Lung (tissue), 17 donors: ENCODE measurements at places on chromosomes 1 and 21. TPM values are rescaled to one million over a fixed set of nuclear protein-coding genes. Genes with fewer than 3 reads are reported as not detected.

The OR2T29 gene
- not detected for total RNA-seq

The PEAR1 gene
- total RNA-seq = 15.3 TPM

DNA sequence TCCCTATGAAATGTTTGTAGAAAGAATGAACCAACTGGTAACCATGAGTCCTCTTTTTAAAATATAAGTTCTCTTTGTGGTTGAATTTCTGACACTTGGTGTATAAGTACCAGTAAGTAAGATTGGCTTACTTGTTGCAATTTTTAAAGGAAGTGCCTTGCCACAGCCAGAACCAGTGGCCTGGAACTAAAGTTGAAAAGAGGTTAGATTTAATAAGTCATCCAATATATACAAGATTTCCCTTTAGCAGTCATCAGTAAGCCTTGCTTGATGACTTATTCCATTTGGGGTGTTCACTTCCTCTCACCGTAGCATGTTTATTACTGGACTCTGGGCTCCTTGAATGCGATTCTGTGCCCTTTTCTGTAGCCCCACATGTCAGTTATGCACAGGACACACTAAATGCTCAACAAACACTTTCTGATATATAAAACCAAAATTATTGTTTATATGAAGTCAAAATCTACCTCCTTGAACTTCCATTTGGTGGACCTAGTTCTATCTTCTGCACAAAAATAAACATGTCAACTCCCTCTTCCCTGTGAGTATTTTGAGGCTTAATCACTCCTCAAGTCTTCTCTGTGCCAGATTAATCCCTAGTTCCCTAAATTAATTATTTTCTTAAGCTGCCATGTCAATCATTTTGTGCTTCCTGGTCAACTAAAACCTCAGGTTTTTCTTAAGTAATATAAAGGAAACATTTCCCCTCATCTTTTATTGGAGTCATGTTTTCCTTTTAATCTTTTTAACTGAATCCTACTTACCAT, 218.1 kb downstream of the ST6GALNAC3 start:
- H3K4me3 ChIP-seq = no peak overlapping the region
- H3K4me1 ChIP-seq = no peaks in the 10 kb centered on the region
- no peaks in the 10 kb centered on the region for H3K27me3 ChIP-seq
- H3K36me3 ChIP-seq = no peaks in the 10 kb centered on the region
- no peak overlapping the region for H3K27ac ChIP-seq

GRCh38 chr1:72283307-72284083, 1.2 kb upstream of the NEGR1 start:
- peaks cover 34% of the 10 kb centered on the region for H3K27me3 ChIP-seq
- H3K4me1 ChIP-seq = peaks cover 10% of the 10 kb centered on the region
- no peaks in the 10 kb centered on the region for H3K36me3 ChIP-seq
- H3K4me3 ChIP-seq = peak overlapping the region; percentile 63
- DNase-seq = peak; percentile 94

- H3K4me1 ChIP-seq = peaks cover 3% of the 10 kb centered on the region
- peak; percentile 72 for DNase-seq
- H3K27ac ChIP-seq = no peak overlapping the region
- H3K36me3 ChIP-seq = no peaks in the 10 kb centered on the region
Measured at GRCh38 chr21:43578677-43579303, 80.5 kb downstream of the HSF2BP start.

DNA sequence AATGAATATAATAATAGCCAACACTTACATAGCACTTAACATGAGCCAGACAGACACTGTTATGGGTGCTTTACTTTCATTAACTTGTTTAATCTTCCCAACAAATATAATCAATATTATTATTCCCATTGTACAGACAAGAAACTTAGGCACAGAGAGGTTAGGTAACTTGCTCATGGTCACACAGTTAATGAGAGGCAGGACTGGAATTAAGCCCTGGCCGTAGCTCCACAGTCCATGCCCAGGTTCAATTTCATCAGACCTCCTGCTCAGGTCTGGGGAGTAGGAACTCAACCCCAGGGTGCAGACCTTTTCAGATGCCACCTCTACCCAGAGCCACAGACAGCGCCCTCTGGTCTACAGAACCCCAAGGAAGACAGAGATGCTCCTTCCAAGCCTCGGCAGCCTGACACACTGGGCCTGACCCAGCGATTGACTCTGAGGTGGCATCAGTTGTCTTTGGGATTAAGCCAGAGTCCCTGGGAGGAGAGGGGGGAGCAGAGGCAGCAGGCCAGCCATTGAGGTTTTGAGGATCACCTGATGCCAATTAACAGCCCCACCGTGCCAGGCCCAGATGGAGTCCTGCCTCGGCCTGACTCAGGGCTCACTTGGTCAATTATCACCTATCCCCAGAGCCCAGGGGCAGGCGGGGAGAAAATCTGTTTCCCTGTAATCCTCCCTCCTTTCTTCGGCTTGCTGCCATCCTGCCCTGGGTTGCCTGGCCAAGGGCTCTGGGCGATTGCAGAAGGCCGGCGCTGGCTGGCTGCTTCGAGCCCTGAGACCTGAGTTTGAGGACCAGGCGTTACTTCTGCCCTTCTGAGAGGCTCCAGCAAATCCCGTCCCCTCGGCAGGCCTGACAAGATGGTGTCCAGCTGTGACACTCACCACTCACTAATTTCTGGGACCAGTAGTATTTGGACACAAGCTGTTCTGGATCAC, 116.7 kb downstream of the LACTBL1 start:
- H3K4me1 ChIP-seq = no peaks in the 10 kb centered on the region
- H3K4me3 ChIP-seq = no peak overlapping the region
- no peaks in the 10 kb centered on the region for H3K36me3 ChIP-seq
- no peaks in the 10 kb centered on the region for H3K27me3 ChIP-seq

DNA sequence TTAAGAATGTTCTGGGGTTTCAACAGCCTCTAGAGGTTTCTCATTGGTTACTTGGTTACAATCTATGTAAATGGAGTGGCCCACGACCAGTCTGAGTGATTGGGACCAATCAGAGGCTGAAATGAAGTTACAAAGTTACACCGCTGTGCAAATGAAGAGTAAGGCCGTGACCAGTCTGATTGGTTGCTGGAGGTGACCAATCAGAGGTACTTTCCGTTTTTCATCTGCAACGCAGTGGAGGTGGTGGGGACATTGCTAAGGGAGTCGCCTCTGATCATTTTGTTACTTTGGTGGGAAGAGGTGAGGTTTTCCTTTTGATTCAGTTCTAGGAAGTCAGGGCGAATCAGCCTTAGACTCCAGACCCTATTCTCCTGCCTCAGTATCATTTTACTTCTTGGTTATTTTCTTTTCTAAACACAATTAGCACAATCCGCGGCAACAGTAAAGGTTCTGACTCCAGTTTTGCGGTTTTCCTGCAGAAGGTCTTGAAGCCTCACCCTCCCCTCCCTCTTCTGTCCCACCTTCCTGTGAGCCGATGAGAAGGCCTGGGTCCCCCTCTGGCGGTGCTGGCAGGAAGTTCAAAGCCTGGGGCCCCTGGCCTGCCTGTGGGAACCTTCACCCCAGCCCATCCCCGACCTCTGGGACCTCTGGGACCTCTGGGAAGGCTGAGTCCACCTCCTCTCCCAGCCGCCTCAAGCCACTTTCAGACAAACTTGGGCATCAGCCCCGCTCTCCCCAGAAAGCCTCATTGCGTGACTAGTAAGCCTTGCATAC, 38.7 kb upstream of the TTC34 start:
- H3K27ac ChIP-seq = no peak overlapping the region
- H3K4me3 ChIP-seq = no peak overlapping the region
- no peak for DNase-seq

GRCh38 chr1:193590102-193590501, 403.7 kb upstream of the B3GALT2 start:
- no peak for DNase-seq
- H3K27me3 ChIP-seq = no peaks in the 10 kb centered on the region
- H3K36me3 ChIP-seq = no peaks in the 10 kb centered on the region

DNA sequence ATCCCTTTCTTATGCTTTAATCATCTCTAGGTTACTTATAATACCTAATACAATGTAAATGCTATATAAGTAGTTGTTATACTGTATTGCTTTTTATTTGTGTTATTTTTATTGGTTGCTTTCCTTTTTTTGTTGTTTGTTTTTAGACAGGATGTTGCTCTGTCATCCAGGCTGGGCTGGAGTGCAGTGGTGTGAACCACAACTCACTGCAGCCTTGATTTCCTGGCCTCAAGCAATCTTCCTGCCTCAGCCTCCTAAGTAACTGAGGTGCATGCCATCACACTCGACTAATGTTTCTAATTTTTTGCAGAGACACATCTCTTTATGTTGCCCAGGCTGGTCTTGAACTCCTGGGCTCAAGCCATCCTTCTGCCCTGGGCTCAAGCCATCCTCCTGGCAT, 26.9 kb downstream of the KRTAP19-8 start:
- no peaks in the 10 kb centered on the region for H3K27me3 ChIP-seq
- H3K27ac ChIP-seq = no peak overlapping the region

GRCh38 chr1:179079113-179079761, 2.6 kb upstream of the TOR3A start:
- H3K27me3 ChIP-seq = no peaks in the 10 kb centered on the region
- peak; percentile 85 for DNase-seq
- H3K4me1 ChIP-seq = peaks cover 3% of the 10 kb centered on the region
- H3K4me3 ChIP-seq = no peak overlapping the region
- no peaks in the 10 kb centered on the region for H3K36me3 ChIP-seq

- peaks cover 19% of the 10 kb centered on the region for H3K27me3 ChIP-seq
- H3K27ac ChIP-seq = no peak overlapping the region
- no peak overlapping the region for H3K4me3 ChIP-seq
- no peaks in the 10 kb centered on the region for H3K36me3 ChIP-seq
- H3K4me1 ChIP-seq = peaks cover 5% of the 10 kb centered on the region
- no peak for DNase-seq
Measured at GRCh38 chr1:2448098-2448445, 28.0 kb upstream of the PLCH2 start.

- DNase-seq = peak; percentile 33
- H3K4me3 ChIP-seq = no peak overlapping the region
- H3K27ac ChIP-seq = no peak overlapping the region
- H3K27me3 ChIP-seq = no peaks in the 10 kb centered on the region
- peaks cover 22% of the 10 kb centered on the region for H3K36me3 ChIP-seq
Measured at GRCh38 chr1:19888112-19888511, 5.9 kb downstream of the OTUD3 start.
